ENCODE measurements at places on chromosomes 12 and 14. TPM values are rescaled to one million over a fixed set of nuclear protein-coding genes. Genes with fewer than 3 reads are reported as not detected.

PKP2 gene
- total RNA-seq, result 14.8 TPM

ADAM21 gene
- total RNA-seq, result not detected

DNA sequence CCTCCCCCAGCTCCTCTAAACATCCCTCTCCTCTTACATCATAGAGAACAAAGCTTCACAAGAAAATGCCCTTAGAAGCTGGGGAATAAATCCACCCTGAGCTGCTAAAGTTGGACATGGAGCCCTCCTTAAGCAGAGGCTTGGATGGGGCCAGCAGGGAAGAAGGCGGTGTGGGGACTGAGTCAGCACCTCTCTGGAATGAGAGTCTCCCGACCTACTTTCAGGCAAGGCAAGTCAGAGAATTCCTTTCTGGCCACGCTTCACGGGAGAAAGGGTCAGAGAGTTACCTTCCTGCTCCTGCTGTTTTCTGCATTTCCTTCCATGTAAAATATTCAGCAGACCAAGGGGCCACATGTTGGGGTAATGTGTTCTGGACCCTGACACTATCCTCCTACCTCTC lies 113.3 kb upstream of the PRB2 start:
- no peak for DNase-seq

- DNase-seq, result no peak
Measured at GRCh38 chr12:3777206-3777809, 24.4 kb upstream of the CRACR2A start.

TC2N gene
- total RNA-seq, result 82.5 TPM

DNA sequence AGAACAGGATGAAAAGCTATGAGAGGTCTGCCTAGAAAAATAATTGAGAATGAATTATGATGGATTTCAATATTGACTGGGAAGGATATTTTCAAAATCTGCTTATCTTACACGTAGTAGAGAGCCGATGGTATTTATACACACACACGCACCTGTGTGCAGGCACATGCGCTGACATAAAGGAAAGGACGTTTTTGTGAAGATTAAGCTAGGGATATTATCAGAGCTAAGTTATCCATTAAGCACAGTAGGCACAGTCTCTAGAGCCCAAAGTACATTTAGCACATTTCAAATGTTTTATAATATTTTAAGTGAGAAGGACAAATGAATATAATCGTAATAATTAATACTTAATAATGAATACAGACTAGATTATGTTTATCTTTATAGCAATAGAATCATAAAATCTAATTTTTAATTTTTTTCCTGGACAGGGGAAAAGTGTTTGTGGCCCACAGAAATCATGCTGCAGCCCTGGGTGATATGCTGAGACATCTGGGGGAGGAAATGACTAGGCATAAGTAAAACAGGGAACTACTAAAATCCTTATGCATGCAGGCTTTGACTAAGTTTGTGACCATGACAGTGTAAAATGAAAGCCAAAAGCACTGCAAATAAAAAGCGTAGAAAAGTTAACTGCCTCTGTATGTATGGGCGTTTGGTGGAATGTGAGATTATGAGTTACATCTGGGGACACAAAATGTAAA lies 146.1 kb downstream of the KITLG start:
- DNase-seq, result no peak

KIF26A gene
- total RNA-seq, result 1.8 TPM

GRCh38 chr12:33156042-33156441 lies 259.5 kb upstream of the PKP2 start:
- no peak for DNase-seq

GRCh38 chr14:95609398-95609990 lies 74.6 kb downstream of the GLRX5 start:
- no peak for DNase-seq

- no peak for DNase-seq
Measured at GRCh38 chr12:76864791-76865400, 13.9 kb downstream of the CSRP2 start.

- peak; percentile 66 for DNase-seq
Measured at GRCh38 chr14:73759183-73759713, 45.1 kb upstream of the PNMA1 start.

TSPAN19 gene
- 0.76 TPM for total RNA-seq

- DNase-seq, result no peak
Measured at GRCh38 chr12:97308576-97309198, 153.9 kb upstream of the RMST start.

DNA sequence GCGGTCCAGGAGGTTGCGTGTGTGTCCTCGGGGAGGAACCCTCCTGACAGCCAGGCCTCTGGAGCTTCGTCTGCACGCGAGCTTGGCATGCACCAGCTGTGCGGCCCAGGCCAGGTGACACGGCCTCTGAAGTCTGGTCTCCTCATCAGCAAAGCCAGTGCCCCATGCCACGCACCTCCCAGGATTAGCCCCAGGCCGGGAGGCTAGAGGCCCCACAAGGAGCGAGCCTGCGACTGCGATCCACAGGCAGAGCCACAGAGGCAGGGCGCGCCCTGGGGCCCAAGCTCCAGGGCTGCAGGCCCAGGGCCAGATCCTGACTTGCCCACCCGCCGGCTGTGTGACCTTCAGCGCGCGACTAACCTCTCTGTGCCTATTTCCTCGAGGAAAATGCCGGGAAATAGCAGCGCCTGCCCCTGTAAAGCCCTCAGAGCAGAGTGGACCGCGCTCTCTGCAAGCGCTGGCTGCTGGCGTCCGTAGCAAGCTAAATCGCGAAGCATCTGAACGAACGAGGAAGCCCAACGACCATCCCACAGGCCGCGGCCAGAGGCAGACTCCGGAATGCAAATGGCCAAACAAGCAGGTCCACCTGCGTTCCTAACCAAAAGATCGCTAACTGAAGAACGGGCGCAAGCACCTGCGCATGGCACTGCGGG lies 492 bp upstream of the BTBD6 start:
- DNase-seq, result peak; percentile 77

DNA sequence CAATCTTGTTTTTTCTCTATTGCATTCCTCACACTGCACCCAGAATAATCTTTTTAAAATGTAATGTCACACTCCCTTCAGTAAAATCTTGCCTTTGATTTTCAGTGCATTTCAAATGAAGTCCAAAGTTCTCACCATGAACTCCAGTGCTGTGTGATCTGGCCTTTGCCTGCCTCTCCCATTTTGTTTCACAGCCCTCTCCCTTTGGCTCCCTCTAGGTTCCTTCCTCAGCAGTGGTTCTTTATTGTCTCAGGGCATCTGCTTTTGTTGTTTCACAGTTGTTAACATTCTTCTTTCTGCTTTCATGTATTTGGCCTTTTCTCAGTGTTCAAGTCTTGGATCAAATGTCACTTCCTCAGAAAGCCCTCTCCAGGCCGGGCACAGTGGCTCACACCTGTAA lies 84.5 kb upstream of the AMN1 start:
- DNase-seq, result no peak

DNA sequence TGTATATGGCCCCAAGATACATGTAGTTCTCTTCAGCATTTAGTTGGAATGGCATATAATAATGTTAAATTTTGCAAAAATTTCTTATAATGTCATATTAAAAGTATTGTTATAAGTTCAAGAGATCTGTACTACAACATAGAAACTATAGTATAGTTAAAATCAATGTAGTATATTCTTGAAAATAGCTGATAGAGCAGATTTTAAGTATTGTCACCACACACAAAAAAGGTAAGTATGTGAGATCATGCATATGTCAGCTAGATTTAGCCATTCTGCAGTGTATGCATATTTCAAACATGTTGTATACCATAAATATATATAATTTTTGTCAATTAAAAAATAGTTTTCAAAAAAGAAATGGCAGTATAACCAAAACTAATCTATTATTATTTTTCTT lies 86.5 kb downstream of the PLBD1 start:
- no peak for DNase-seq

DNA sequence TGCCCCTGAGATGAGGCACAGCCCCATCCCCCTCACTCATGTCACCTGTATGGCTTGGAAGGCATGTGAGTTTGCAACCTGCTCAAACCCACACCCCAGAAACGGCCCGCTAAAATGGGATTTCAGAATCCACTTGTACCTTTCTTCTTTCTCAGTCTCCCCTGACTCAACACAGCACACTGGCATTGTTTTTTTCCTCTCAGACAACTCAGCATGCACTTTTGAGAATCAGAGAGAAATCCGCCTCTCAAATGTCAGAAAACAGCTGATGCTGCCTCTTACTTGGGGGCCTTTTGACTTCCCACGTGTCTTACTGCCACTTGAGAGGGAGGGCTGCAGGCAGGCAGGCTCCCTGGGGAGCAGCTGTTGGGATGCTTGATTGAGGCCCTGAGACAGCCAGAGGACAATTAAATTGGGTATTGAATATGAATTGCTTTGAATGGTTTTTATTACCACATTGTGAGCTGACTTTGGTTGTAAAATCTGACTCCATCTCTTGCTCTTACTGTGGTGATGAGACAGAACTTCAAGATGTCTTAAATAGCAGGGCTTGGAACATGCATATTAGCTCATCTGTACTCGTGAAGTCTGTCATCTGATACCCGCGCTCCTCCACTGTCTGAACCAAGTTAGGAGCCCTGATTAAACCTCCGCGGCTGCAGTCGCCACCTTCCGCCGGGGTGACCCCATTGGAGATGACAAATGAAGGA lies 96.6 kb downstream of the APAF1 start:
- no peak for DNase-seq
